ENCODE measurements at places on chromosomes 4 and X.

- DNase-seq, result no peak
These were observed 114.1 kb downstream of the SOWAHB start for GRCh38 chr4:76783836-76784235.

- DNase-seq, result peak; percentile 57
These were observed 33.7 kb upstream of the MSL3 start for GRCh38 chrX:11724122-11725017.

DNA sequence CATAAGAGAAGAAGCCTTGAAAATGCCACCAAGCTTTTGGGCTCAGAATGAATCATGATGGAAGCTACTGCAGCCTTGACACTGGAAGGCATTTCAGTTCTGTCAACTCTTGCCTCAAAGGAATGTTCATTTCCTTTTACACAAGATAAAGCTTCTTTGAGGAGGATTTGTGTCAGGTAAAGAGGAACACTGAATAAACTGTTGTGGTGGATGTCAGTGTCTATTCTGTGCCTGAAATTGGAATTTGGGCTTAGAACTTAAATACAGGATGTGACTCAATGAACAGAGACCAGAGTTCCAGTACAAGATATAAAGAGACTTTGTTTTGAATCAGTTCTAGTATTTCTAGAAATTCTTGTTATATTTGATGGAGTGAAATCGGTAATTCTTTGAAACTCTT lies 313.2 kb downstream of the PACRGL start:
- DNase-seq, result no peak

- no peak for DNase-seq
These were observed 40.8 kb downstream of the HTRA3 start for GRCh38 chr4:8310306-8310705.

DNA sequence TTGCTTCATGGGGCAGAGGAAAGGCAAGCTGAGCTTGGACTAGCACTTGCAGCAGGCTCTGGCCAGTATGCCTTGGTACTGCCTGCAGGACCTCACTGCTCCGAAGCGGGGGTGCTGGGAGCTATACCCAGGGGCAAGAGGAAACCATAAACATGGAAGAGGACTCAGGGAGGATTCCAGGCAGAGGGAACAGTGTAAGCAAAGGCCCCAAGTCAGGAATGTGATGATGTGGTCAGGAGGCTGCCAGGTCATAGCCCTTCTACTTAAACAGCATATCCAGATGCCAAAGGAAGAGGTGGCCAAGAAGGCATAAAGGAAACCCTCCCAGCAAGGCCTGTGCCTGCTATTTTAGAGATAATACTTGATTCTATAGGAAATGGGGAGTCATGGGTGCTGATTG lies 31.1 kb downstream of the RAB40AL start:
- DNase-seq, result no peak

Measured in muscle of back (tissue), 13 donors.